HAP-1 (cell line): ENCODE measurements at places on chromosomes 4 and X.
A peak's percentile ranks its signal among the peaks of the same experiment; 100 is the strongest.

DNA sequence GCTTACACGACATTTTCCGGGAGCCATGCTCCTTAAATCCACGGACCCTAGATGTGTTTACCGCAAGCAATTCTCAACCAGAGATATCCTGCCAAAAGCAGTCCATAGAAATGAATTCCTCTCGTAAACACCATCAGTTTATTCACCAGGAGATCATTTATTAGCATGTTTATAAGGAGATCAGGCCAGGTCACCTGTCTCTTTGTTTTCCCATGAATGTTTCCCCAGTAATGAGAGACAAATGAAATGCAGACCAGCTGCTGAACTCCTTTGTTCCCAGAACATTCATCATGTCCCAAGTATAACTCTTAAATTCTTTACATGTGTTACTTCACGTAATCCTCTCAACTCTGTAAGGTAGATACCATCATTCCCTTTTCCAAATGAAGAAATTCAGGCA, 137.1 kb downstream of the DDX53 start:
- DNase-seq: peak; percentile 62

DNA sequence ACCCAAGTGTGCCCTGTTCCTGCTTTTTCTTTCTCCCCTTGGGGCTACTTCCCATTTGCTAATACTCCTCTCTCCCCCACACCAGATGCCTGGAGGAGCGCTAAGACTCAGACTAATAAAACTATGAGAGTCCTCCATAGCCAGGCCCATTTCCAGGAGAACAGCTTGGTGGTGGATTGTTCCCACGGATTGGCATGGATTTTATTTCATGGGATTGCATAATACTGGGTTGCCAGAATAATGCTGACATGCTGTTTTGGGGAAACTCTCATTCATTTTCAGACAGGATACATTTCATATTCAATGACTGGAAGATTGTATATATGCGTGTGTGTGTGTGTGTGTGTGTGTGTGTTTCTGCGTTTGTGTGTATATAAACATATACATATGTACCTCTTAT, 447.5 kb upstream of the PITX2 start:
- no peak for DNase-seq

DNA sequence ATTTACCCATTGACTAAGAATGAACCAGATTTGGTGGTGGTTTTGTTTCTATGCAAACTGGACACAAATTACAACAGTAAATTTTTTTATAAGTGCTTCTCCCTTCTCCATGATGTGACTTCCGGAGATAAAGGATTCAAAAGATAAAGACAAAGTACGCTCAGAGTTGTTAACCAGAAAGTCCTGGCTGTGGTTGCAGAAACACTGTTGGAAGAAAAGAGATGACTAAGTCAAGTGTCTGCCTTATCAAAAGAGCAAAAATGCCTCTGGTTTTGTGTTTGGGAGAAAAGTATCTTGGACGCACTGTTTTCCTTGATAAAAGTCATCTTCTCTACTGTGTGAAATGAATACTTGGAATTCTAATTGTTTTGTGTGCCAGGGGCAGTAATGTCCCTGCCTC, 213.4 kb downstream of the GC start:
- no peak for DNase-seq

- no peak for DNase-seq
Observed at GRCh38 chrX:39398215-39398962, 597.1 kb downstream of the MID1IP1 start.

- no peak for DNase-seq
Observed at GRCh38 chr4:11669156-11669555, 240.5 kb upstream of the HS3ST1 start.

GRCh38 chr4:3518511-3518880, 13.7 kb downstream of the LRPAP1 start:
- no peak for DNase-seq

DNA sequence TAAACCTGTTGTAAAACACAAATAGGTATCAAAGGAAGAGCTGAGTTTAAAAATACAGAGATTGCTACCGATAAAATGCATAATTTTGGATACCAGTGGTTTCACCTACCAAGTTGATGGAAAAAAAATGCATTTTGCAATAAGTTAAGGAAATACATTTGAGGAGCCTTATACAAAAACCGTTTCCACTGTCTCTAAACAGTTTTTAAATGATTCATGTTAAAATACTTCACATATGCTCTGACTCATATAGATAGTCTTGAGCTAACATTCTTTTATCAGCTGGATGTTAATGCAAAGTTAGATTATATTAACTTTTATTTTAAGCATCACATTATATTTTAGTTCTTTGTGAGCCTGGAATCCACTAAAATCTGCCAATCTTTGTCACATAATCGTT, 50.6 kb upstream of the ANKRD17 start:
- no peak for DNase-seq

GRCh38 chr4:40812386-40812785, 62.6 kb downstream of the NSUN7 start:
- DNase-seq: no peak

GRCh38 chrX:139766545-139766983, 58.6 kb upstream of the MCF2 start:
- DNase-seq: no peak

DNA sequence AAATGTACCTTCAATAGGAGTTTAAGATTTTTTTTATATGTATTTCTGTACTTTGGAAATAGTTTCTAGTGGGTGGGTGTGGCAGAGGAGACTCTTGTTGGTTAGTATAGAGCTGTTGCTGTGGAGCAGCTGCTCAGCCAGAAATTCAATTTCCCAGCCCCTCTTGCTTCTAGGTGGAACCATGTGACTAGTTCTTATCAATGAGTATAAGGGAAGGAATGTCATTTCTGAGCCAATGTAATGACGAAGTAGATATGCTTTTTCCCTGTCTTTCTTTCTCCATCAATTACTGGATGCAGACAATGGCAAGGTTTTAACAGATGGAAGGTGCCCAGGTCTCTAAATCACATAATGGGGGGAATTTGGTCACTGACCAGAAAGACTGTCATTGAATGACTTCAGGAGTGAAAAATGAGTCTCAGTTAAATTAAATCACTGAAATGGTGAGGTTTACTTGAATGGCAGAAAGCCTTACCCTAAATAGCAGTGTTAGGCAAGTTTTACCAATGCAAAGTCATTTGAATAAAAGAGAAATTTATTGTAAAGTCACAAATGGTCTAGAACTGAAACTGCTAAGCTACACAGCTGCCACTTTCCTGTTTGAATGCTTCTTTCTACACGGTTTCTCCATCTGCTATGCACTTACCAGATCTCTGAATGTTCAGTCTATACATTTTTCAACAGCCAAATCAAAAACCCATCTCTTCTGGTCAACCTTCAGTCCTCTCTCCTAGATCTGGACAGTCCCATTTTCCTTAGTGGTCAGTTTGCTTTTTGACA, 795.4 kb upstream of the MAGEB2 start:
- DNase-seq: no peak

DNA sequence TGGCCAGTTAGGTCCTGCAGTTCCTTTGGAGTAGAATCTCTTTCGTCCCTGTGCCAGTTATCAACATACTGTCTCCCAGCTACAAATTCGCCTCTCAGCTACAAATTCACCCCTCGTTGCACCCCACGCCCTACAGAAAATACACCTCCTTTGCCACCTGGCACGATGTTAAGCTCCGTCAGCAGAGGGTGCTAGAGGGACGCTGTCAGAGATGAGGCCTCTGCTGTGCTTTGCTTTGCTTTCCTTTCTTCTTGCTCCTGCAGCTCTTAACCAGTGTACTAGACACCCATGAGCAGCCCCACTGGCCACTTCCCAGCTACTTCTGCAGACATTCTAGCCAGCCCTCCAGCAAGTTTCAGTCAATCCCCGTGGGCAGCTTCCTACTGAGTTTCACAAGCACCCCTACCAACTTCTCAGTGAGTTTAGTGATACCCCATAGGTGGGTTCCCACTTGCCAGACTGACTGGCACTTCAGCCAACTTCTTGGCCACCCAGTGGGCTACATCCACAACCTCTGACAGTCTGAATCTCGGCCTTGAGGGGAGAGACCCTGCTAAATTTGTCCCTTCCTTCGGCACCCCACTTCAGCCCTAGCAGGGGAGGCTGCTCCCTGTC, 21.8 kb downstream of the HAUS3 start:
- DNase-seq: peak; percentile 87

DNA sequence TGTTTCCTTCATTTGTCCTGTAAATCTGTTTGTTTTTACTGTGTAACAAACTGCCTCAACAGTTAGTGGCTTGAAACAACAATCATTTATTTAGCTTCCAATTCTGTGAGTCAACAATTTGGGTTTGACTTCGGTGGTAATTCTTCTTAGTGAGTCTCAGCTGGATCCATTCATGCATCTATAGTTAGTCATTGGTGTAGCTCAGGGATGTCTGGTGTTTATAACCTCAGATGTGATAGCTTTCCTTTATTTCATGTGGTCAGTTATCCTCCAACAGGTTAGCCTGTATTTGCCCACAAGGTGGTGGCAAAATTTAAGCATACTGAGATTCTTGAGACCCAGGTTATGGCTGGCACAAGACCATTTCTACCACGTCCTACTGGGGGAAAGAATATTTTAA, 1267.2 kb downstream of the RAPGEF2 start:
- no peak for DNase-seq
